ENCODE measurements at places on chromosomes 6 and 20.
A peak's percentile ranks its signal among the peaks of the same experiment; 100 is the strongest.

- DNase-seq, result no peak
These were observed 66.9 kb upstream of the KCNK16 start for GRCh38 chr6:39389484-39389767.

GRCh38 chr6:147561726-147562125, 53.2 kb downstream of the SAMD5 start:
- DNase-seq, result peak; percentile 51

DNA sequence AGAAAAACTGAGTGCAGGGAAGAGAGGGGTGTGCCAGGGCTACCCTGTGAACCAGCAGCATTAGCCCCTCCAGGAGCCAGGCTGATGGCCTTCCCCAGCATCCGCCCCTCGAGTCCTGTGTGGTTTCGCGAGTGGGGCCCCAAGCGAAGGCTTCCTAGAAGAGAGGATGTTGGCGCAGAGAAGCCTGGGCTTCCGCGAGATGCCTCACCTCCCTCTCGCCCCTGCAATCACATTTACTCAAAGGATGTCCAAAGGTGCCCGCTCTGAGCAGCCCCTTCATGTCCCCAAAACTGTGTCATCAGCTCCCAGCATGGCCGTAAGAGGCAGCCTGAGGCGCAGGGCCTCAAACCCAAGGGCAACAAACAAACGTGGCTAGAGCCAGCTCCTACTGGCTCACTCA, 111.7 kb downstream of the PREX1 start:
- DNase-seq, result no peak

DNA sequence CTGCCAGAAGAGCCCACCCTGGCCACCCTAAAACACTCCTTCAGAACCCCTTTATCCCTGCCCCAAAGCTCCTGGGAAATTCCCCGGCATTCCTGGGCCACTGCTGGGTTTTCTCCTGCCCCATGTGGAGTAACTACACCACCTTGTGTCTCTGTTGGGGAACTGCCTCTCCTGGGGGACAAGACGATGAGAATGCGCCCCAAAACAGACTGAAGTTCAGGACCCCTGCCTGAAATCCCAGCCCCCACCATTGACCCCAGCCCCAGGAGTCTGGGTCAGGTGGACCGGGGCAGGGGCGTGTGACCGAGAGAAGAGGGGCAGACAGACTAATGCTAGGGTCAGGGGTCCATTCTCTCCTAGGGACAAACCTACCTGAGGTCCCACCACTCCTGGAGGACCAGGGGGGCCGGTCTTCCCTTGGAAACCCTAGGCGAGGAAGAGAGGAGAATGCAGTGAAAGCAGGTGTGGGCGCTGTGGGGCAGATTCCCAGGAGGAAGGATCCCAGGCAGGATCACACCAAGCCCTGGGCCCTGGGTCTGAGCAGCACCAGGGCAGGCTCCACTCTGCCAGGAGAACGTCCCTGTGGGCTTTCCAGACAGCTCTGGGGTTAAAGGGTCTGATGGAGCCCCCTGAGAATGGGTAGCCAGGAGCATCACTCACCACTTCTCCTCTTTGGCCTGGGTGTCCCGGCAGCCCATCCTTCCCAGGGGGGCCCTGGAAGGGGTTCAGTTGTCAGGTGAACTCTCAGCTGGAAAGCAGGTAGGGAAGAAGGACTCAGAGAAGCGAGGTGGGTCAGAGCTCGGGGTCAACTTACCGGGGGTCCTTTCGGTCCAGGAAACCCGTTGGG, 19.4 kb downstream of the COL11A2 start:
- no peak for DNase-seq

GRCh38 chr20:12660918-12661317, 347.9 kb upstream of the SPTLC3 start:
- DNase-seq, result peak; percentile 79

DNA sequence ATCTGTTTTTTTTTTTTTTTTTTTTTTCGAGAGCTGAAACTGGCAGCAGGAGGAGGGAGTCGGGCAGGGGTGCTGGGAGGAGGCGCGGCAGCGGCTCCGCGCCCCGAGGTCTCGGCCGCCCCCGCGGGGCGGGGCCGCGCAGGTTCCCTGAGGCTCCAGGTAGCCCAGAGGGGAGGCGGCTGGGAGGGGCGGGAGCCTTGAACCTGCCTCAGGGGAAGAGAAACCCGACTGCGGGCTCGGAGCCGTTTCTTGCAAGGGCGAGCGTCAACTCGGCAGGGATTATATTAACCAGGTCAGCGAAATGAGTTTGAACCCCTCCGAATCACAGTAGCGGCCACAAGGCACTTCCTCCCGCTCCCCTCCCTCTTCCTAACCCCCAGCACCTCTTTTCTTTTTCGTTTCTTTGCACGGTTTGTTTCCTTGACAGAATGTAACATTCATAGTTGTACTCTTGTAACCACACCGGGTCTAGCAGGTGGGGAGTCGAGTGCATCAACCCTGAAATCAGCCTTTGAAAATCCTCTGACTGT, 2.0 kb downstream of the MYB start:
- DNase-seq, result no peak

GRCh38 chr6:32188381-32189068, 1.5 kb downstream of the PBX2 start:
- peak; percentile 70 for DNase-seq

DNA sequence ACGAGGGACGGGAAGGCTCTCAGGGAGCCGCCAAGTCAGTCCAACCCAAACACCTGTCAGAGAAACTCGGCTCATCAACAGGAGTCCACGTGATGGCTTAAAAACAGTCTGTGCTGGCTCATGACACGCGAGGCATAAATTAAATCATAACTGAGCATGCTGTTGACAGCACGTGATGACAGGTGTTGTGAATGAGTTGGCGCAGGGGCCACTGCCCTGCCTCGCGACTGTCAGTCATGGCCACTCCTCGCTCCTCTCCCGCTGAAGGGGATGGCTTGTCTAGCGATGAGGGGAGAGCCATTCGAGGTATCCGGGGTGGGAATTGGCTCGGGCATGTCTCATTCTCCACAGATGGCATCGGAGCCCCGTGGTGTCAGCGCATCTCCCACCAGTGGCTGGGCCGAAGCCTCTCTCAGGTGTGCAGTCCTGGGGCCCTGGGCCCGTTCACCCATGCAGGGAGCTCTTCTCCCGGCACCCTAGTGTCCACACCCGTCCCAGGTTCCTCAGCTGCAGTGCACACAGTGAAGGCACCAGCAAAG, 313.3 kb downstream of the BMP7 start:
- DNase-seq, result peak; percentile 34

- DNase-seq, result no peak
These were observed 87.1 kb upstream of the SCGN start for GRCh38 chr6:25564943-25565342.

DNA sequence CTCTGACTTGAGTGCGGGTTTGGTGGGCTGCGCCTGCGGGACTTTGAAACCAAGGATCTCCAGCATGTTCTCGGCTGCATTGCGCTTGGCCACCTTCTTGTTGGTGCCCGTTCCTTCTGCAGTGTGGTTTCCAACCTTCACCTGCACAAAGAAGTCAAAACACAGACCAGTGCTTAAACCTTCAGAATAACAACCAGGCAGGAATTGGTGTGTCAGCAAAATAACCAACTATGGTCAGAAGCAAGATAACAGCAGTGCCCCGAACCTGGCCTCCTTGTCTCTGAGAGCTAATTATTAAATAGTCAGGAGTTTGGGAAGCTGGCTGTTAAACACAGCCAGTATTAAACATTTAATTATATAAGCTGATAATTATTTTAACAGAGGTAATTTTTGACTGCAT, 68.1 kb downstream of the STAU1 start:
- DNase-seq, result no peak

DNA sequence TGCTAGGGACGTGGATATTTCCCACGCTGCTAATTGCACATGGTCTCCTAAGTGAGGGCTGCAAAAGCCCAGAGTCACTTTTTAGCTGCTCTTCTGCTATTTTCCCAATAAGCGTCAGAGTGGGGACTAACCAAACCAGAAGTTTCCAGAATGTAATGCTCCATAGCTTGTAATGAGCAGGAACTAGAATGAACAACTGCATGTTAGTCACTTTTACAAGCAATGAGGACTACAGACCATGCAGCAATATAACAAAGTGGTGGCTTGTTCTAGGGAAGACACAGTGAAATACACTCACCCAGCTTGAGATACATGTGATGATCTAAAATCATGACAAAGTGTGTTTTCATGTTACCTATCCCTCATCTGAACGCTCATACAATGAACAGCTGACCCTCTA, 314.1 kb upstream of the SGK1 start:
- DNase-seq, result peak; percentile 12

- DNase-seq, result no peak
These were observed 84.2 kb upstream of the SLC22A23 start for GRCh38 chr6:3541006-3541585.

GRCh38 chr6:167770291-167770955, 56.3 kb upstream of the AFDN start:
- no peak for DNase-seq

- no peak for DNase-seq
These were observed 287.7 kb downstream of the ALDH8A1 start for GRCh38 chr6:134662077-134662700.

- no peak for DNase-seq
These were observed 22.2 kb downstream of the EPB41L2 start for GRCh38 chr6:131040866-131041265.

GRCh38 chr6:159788753-159789376, 537 bp downstream of the TCP1 start:
- peak; percentile 54 for DNase-seq

GRCh38 chr20:19806806-19807190, 48.7 kb downstream of the RIN2 start:
- DNase-seq, result no peak

DNA sequence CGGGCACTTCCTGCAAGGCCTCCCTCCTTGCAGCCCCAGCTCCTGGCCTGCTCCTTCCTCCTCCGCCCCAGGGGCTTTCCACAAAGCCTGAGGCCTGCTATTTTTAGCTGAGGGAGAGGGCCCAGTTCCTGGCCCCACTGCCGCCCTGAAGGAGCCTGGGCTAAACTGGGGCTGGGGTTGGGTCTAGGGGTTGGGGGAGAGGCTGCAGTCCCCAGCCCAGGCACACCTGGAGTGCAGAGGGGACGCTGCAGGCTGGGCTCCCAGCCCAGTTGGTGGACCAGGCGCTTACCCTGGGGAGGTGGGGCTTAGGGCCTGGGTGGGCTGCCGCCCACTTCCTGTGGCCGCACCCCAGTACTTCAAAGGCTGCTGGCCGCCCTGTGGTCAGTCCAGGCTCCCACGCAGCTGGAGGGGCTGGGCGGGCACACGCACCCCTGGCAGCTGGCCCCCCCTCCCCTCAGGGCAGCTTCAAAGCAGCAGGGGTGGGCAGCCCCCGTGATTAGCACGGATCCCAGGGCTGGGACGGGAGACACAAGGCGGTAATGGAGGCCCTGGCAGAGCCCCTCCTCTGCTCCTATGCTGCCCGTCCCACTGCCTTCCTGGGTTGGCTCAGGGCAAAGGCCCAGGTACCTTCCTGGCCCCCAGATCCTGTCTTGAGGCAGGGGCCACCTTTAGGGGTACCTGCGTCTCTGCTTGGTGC, 7.1 kb upstream of the ABHD16B start:
- peak; percentile 77 for DNase-seq

- peak; percentile 8 for DNase-seq
These were observed 16.7 kb upstream of the PI3 start for GRCh38 chr20:45157962-45158361.

DNA sequence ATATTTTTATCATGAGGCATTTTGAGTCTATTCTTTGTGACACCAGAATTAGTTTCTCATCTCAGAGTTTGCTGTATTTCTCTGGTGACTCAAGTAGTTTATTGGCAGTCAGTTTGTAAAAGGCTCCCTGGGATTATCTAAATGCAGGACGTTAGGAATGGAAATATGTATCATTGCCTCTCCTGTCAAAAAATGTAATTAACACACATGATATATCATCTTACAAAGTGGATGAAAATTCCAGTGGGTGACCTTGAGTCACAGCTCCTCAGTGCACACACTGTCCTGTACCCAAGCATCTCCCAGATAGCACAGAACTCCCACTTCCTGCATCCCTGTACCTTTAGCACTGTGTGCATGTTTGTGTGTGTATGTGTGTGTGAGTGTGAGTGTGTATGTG, 258.6 kb downstream of the LAMA2 start:
- peak; percentile 83 for DNase-seq

DNA sequence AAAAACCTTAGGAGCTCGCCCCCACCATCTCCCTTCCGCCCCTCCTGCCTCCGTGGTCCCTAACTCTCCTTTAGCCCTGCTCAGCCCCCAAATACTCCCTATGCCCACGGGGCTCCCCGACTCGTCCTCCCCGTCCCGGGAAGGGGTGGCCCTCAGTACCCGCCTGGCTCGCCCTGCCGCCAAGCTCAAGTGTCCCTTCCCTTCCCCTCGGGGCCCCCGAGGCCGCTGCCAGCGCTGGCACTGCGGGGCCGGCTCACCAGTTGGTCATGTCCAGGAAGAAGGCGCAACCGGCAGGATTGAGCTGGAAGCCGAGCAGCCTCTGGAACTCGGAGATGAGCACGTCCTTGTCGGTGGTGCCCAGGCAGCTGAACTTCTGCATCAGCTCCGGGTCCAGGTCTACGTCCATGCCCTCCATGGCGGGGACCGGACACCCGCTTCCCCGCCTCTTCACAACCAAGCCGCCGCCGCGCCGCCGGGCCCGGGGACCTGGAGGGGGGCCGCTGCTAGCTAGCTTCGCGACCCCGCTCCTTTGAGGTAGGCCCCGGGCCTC, 303 bp downstream of the ILRUN start:
- DNase-seq, result peak; percentile 63

DNA sequence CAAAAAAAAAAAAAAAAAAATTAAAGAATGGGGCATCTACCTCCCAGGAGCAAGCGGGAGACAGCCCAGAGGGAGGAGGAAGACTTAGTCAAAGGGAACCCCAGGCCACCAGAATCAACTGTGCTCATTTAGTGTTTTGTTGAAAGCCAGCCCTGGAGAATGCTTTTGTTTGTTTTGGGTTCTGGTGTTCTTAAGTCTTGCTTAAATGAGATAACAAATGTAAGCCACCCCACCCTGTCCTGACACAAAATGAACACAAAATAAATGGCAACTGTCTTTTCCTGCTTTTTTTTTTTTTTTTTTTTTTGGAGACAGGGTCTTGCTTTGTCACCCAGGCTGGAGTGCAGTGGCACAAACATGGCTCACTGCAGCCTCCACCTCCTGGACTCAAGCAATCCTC, 165.0 kb upstream of the JARID2 start:
- DNase-seq, result no peak

DNA sequence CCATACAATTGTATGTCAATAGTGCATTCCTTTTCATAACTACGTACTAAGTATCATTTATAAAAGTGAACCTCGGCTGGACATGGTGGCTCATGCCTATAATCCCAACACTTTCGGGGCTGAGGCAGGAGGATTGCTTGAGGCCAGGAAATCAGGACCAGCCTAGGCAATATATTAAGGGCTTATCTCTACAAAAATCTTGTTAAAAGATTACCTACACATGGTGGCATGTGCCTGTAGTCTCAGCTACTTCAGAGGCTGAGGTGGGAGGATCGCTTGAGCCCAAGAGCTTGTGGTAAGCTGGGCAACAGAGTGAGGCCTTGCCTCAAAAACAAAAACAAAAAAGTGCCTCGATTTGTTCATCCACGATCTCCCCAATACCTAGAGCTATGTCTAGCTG, 449.7 kb upstream of the SULF2 start:
- DNase-seq, result no peak
